ENCODE measurements at places on chromosomes 12 and 14. TPM values are rescaled to one million over a fixed set of nuclear protein-coding genes. Genes with fewer than 3 reads are reported as not detected.

GRCh38 chr12:80442426-80443222, 1.4 kb upstream of the PTPRQ start:
- DNase-seq, result no peak

DNA sequence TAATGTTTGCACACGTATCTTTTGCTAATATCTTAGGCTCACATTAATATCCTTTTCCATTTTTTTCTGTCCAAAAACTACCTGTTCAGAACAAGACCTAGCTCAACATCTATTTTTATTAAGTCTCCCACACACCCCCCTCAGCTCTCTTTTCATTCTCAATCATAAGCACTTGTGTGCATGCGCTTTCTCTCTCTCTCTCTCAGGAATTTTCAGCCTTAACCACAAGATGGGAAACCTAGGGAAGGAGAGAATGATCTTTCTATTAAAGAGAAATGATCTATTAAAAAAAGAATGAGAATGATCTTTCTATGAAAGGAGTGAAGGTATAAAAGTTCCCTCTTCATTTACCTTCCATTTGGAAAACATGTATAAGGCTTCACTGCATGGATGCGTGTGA, 39.7 kb upstream of the AP4S1 start:
- DNase-seq, result no peak

- DNase-seq, result no peak
These were observed 466.9 kb upstream of the RGS6 start for GRCh38 chr14:71465316-71465715.

DNA sequence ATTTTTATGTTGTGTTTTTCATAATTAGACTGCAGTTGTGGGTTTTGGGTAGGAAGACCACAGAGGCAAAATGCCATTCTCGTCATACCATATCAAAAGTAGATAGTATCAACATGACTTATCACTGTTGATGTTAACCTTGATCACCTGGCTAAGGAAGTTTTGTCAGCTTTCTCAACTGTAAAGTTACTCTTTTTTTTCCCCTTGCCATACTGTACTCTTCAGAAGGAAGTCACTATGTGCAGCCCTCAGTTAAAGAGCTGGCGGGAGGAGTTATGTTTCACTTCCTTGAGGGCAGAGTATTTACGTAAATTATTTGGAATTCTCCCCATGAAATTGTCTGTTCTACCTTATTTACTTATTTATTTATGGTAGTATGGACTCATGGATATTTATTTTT, 78.7 kb downstream of the PRORP start:
- no peak for DNase-seq

GRCh38 chr12:80659512-80660063, 47.8 kb upstream of the MYF6 start:
- DNase-seq, result no peak

- no peak for DNase-seq
These were observed 51.0 kb downstream of the SSH1 start for GRCh38 chr12:108806346-108806745.

- no peak for DNase-seq
These were observed 68.8 kb downstream of the RERG start for GRCh38 chr12:15152456-15152855.

DNA sequence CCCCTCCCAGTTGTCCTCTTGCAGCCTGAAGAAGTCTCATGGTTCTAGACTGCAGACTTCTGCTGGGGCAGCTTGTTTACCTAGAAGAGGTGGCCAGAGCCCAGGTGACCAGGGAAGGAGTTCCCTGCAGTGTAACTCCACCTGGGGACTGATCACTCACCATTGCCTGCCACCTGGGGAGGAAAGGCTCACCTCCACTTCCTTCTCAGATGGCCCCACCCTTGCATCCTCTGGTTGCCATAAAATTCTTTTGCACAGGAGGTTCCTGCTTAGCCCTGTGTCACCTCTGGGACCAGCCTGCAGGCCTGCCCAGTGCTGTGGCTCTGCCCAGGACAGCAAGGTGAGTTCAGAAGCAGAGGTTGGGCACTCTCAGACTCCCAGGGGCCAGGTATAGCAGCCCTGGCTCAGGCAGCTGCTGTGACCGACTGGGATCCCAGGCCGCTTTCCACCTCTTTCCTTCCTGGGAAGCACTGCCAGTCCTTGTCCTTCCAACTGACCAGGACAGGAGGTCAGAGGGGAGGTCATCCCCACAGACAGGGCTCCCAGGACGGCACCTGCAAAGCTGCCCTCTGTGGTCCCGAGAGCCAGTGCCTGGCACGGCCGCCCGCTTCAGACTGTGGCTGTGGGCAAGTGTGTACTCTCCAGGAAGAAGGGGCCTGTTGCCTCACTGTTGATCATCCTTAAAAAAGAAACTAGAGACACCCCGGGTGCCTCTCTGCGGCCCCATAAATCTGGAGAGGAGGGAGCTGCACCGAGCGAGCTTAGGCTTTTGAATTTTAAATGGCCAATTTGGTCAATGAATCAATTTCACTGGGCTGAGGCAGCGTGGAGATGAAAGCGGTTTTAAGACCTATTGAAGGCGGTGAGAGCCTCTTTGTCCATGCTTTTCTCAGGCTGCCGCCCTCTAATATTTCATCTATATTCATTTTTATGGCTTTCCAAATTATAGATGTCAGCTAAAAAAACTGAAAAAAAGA, 79.5 kb upstream of the C14orf180 start:
- DNase-seq, result no peak

GRCh38 chr12:96171905-96172304, 22.3 kb upstream of the ELK3 start:
- DNase-seq, result no peak

DNA sequence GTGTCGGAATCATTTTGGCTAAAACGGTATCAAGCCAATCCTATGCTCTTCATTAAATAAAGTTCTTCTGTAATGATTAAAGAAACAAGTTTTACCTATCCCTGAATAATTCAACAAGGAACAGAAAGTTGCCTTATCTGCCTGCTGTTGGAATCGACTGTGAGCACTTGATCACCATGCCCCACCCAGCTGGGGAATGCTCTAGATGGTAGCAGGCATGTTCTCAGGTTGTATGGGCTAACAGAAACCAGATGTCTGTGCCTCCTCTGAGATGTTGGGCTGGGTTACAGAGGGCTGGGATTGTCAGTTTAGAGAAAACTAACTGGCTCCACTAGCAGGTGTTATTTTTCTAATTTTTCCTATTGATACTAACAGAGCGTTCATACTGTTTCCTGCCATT, 28.9 kb downstream of the RTRAF start:
- DNase-seq, result no peak

- no peak for DNase-seq
These were observed 24.4 kb downstream of the PITPNM2 start for GRCh38 chr12:123126294-123127181.

DNA sequence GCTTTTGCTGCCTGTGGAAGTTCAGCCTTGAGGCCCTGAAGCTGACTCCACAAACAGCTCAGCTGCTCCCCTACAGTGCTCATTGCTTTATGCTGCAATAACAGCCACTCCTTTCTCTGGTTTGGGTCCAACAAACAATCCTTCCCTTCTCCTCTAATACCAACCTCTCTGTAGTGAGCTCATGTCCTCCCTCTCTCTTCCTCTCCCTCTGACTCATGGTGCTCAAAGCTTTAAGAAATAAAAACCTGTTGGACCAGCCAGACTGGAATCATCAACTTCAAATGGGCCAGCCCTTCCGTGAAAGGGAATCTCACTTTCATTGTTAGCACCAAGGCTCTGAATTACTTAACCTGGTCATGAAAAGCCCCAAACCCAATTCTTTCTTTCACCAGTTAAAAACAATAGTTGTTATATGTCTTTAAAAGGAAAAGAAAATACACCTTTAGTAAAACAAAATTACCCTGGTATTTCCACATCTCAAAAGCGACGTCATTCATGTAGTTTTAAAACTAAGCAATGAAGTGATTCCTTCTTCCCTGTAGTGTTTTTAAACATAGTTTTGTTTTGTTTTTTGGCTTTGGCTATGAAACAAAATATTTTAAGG, 126.4 kb downstream of the DUSP6 start:
- DNase-seq, result no peak

DNA sequence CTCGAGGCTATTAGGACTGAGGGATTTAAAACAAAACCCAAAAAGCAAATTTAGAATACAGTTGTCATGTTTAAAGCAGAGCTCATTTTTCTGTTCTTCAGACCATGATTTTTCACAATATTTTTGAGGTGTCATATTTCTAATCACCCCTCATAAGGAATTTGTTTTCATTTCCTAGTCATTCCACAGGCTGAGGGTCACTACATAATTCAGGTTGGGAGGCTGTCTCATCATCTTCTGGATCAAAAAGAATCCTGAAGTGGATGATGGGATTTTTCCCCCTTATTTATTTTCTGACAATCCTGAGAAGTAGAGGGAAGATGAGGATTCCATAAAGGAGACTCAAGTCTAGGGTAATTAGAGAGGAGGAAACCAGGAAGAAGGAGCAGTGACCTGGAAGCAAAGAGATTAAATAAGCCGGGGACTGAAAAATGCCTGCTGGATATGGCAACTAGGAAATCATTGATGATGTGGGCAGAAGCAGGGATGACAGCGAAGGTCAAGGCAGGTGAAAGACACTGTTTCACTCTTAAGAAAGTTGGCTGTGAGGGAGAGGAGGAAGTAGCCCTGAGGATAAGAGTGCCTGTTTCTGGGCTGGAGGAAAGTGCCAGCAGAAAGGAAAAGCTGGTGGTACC, 9.0 kb upstream of the PCNX1 start:
- DNase-seq, result no peak

GRCh38 chr12:81249976-81250375, 172.1 kb downstream of the ACSS3 start:
- DNase-seq, result no peak

- DNase-seq, result no peak
These were observed 54.6 kb upstream of the OAS1 start for GRCh38 chr12:112852127-112852526.

DNA sequence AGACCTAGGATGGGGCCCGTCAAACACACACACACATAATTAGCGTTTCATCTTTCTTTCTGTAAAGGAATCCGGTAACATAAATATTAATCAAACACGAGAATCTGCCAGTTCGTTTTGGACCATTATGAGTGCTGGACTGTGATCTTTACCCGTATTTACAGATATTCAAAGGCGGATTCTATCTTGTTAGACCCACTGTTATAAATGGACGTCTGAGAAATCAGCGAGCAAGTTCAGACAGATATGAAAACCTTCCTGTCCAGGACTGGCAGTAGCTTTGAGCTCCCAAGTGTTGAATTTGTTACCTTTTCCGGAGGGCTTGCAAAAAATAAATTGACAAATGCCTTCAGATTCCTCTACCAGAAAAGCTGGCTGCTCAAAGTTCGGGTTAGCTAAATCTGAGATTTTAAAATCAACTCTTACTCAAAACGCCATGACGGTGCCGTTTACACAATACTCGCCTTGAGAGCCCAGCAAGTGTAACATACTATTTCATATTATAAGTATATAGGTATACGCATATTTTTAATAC, 27.6 kb downstream of the BCL11B start:
- DNase-seq, result no peak

GRCh38 chr12:81136519-81136918, 58.6 kb downstream of the ACSS3 start:
- no peak for DNase-seq

- DNase-seq, result peak; percentile 70
These were observed 47.6 kb upstream of the BDKRB2 start for GRCh38 chr14:96156804-96157760.

- DNase-seq, result no peak
These were observed 345.0 kb downstream of the LRIG3 start for GRCh38 chr12:58575256-58575655.

The GUCY2C gene
- total RNA-seq, result not detected

The TEX22 gene
- total RNA-seq, result under 0.01 TPM

The KCNA5 gene
- 1.8 TPM for total RNA-seq

The ANKS1B gene
- total RNA-seq, result 20.4 TPM

The GPRC5D gene
- not detected for total RNA-seq

The TGFB3 gene
- 28.8 TPM for total RNA-seq

The KRT78 gene
- 2.1 TPM for total RNA-seq

The GNB3 gene
- 1.7 TPM for total RNA-seq

The ACYP1 gene
- total RNA-seq, result 14.2 TPM

All from esophagus muscularis mucosa (tissue), 4 donors.